ENCODE measurements at places on chromosomes 6 and 20.

DNA sequence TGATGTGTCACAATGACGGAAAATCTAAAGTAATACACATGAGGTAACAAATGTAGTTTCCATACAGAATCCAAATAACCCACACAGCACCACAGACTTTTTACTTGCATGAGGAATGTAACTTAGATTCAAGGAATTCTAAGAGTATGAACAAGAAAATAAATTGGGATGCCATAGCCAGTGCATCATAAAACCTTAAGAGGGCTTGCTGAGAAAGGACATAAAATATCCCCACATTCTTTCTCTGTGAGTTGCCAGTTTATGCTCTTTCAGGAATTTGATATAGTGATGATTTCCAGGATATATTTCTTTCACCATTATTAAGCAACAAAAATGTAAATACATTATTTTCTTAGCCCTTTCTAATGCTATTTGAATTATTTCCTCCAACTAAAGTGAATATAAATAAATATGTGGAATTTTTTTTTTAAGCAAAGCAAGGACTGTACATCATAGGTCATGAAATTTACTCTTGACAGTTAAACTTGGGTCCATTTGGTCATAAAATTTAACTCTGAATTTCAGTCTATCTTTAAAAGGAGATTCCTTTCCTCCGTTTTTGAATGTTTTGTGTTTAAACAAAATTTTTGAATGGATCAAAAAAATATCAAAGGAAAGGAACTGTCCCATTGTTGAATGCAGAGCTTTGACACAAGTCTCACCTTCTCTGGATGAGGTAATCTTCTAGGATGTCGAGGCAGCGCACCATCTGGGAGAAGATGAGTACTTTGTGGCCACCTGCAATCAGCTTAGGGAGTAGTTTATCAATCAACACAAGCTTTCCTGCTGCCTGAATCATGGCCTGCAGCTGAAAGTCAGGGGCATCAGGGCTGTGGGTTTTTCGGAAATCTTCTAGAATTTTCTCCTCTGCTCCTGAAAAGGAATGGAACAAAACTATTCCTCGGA is 116.3 kb upstream of the EMILIN3 start:
- DNase-seq, result no peak

DNA sequence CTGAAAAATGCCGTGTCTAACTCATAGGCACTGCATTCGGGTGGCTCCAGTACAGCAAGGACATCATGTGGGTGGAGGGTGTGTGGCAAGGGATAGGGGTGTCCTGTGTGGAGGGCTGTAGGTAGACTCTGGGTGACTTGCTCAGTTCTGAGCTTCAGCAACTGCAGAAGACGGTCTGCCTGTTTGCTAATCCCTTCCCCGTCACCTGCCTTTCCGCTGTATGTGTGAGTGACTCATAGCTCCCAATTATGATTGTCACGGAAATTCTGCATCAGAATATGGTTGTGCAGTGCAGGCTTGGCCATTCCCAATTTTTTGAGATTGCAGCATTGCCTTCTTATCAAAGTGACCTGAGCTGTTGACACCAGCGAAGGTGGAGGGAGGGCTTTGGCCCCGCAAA is 174.3 kb downstream of the CDH4 start:
- DNase-seq, result no peak

DNA sequence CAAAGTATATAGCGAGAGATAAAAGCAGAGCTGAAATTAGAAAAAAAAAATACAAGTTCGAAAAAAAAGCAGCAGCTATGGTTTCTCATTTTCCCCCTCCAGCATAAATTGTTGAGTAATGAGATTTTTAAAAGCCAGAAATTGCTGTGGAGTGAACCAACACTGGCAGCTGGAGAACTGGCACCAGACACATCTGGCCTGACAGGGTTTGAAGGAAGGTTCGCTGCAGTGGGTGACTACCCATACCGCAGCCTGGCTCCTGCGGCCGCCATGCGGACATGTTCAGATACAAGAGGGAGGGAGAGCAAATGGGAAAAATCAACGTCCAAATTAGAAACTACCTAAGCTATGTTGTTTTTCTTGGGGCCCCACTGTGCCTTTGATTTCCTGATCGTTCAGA is 3.3 kb downstream of the APCDD1L start:
- DNase-seq, result no peak

DNA sequence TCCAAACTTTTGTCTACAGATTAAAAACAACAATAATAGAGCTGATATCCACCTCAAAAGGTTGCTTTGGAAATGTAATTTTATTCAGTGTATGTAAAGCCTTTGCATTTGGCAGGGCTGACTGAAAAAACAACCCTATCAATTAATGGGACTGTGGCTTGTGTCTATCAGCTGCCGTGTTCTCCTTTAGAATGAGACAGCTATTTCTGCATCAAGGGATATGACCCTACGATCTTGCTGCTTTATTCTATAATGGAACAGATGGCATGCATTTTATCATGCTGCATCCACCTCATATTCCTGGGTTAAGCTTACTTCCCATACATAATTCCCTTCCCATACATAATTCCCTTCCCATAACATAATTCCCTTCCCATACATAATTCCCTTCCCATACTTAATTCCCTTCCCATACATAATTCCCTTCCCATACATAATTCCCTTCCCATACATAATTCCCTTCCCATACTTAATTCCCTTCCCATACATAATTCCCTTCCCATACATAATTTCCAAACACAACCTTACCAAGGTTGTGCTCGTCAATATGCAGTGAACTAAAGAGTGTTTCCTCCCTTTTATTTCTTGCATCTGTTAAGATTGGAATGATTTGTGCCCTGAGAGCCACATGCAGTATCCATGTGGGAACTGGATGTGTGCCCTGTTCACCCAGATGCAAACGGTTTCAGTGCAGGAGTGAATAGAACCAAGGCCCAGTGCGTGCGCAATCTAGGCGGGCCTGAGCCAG is 26.8 kb downstream of the SERPINB6 start:
- no peak for DNase-seq

GRCh38 chr20:62823688-62824475 is 7.0 kb downstream of the COL9A3 start:
- no peak for DNase-seq

DNA sequence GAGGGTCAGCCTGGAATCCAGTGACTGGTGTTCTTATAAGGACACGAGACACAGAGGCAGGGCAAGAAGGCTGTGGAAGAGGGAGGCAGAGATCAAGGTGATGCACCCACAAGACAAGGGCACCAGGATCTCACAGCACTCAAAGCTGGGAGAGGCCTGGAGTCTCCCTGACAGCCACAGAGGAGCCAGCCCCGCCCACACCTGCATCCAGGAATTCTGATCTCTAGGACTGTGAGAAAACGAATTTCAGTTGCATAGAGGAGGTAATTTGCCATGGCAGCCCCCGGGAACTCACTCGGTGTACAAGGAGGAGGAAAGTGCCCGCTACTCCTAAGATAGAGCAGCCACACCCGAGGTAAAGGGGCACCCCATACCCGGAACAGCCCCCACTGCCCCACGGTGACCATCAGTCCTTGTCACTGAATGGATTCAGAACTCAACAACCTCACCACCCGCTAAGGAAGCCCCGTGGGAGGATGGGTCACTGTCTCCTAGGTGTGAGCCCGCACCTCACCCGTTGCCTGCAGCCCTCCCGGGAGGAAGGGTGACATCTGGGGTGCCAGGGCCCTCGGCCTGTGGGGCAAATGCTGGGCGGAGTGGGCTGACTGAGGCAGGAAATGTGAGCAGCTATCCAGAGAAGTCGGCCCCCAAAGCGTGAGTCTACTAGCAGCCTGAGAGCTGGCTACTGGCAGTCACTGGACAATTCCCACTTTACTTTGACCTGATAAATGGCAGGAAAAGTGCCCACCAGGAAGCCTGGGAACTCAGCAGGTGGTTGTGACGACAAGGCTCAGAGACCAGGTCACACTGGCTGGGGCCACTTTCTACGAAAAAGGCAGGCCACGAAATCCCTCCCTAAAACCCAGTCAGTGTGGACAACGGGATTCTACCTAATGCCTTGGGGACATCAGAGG is 22.4 kb downstream of the DLL1 start:
- DNase-seq, result no peak

DNA sequence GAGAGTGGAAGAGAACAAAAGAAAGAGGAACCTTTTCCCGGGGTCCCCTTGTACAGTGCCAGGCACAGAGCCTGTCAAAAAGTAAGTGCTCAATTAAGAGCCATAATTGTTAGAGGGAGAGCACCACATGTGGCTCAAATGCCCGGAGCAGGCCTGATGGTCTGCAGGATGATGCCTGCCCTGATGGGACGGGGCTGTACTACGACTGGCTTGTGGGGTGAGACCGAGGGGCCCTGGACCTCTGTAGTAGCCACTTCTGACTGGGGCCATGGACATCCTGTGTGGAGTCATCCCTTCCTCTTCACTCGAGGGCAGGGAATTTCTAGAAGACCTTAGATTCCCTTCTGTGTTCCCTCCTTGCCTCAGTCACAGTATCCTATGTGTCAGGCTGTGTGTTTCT is 47.9 kb downstream of the KCNK5 start:
- no peak for DNase-seq

GRCh38 chr6:97176468-97176867 is 106.5 kb downstream of the MMS22L start:
- no peak for DNase-seq

- no peak for DNase-seq
These were observed 19.4 kb downstream of the ZUP1 start for GRCh38 chr6:116649129-116649528.

DNA sequence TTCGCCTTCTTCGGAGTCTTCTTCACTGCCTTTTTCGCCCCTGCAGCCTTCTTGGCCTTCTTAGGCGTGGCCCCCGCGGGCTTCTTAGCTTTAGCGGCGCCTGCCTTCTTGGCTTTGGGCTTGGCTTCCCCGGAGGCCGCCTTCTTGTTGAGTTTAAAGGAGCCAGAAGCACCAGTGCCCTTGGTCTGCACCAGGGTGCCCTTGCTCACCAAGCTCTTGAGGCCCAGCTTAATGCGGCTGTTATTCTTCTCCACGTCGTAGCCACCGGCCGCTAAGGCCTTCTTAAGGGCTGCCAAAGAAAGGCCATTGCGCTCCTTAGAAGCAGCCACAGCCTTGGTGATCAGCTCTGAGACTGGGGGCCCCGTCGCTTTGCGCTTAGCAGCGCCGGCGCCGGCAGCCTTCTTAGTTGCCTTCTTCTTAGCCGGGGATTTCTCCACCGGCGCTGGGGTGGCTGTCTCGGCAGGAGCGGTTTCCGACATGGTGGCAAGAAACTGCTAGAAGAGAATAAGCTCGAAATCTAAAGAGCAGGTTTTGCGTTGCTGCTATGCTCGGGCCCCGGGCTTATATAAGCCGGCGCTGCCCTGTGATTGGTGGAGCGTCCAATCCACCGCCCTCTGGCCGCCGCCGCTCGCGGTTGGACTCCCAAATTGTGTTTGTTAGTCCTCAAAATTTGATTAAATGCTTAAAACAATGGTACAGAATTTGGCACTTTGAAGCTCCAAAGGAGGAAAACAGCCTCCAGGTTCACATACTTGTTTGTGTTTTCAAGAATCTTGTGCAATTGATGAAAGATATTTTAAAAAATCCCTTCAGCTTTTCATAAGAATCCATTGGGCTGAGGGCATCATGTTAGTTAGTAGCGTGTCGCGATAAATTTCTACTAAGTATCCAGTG is 44.9 kb downstream of the OR2B2 start:
- DNase-seq, result peak; percentile 83

DNA sequence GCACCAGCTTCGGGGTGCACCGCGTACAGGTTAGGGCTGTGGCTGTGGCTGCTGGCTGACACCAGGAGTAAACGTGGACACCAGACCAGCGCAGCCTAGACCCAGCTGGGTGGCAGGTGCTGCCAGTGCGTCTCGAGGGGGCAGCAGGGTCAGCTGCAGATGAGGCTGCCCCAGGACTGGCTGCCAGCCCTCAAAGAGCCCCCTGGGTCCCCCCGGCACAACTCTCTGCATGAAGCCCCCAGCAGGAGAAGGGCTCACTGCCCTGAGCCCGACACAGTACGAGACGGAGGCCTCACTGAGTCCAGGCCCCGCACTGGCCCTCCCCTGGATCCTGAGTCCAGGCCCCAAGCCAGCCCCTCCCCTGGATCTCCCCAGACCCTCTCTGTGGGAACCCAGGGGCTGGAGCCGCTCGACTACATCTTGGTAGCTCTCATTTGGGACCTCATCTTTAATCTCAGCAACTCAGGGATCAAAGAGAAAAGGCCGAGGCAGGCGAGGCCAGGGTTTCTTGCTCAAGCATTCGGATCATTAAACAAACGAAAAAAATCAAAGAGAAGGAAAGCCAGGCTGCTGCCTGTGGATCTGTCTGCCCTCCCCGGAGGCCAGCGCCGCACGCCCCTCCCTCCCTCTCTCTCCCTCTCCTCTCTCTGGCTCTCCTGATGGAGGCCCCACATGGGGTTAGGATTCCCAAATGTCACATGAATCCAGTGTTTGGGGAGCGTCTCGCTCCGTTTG is 7.0 kb upstream of the NKAIN4 start:
- DNase-seq, result no peak

DNA sequence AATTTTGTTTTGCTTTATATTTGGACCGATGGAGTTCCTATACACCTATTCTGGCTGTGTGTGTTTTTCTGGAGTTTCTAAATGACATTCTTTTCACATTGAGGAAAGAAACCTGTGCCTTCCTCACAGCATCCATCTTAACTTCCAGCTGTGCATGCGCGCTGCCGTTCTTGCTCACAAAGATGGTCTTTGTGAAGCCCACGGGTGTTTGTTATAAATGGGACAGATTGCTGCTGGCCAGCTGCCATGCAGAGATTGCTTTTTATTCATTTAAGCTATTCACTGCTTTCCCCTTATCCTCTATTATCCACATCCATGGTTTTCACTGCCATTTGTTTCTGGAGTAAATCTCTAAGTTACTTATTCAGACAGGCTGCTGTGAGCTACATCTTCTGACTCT is 54.2 kb downstream of the SYNDIG1 start:
- no peak for DNase-seq

DNA sequence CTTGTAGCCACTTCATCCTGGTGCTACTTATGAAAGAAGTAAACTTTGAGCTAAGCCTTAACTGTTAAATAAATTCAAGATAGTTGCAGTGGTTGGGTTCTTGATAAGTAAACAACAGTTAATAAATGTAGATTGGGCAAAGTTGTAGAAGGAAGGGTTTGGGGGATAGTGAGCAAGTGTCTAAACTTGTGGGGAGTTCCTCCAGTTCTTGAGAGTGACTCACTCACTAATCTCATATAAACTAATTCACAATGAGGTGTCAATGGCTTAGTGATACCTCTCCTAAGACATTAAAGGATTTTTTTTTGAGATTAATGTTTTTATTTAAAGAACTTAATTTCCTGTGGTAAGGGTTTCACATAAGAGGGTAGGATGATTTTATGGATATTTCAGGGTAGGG is 507.4 kb downstream of the BMP2 start:
- no peak for DNase-seq

GRCh38 chr20:40652441-40652987 is 36.5 kb downstream of the MAFB start:
- DNase-seq, result no peak

- no peak for DNase-seq
These were observed 308.1 kb downstream of the EPM2A start for GRCh38 chr6:145427232-145427631.

Measured in stimulated activated CD4-positive, alpha-beta T cell treated with anti-CD3 and anti-CD28 coated beads, TNF-alpha, amount 100 ng/mL, for 24 hours (primary cell).